Fibroblast of skin of scalp (primary cell): ENCODE measurements at places on chromosomes 4 and X.

- peak; percentile 63 for DNase-seq
These were observed 215.9 kb upstream of the GIMD1 start for GRCh38 chr4:106584337-106584989.

- no peak for DNase-seq
These were observed 3.8 kb downstream of the NAT8L start for GRCh38 chr4:2062808-2063524.

- DNase-seq, result no peak
These were observed 82.0 kb upstream of the PITX2 start for GRCh38 chr4:110704748-110705439.

GRCh38 chrX:15567886-15568616, 32.7 kb downstream of the ACE2 start:
- DNase-seq, result no peak

DNA sequence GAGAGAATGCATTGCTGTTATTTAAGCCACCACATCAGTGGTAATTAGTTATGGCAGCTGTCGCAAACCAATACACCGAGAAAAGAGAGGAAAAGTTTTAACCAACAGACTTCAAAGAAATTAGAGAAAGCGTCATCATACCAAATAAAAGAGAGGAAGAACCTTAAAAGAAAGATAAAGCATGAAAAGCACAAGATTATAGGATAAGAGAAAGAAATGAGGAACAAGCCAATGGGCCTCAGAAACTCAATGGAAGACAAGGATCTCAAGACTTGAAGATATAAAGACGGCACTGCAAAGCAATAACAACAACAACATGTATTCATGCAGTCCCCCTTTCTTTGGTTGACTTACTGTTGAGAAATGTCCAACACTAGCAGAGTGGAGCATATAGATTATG, 22.8 kb upstream of the ASMTL start:
- no peak for DNase-seq

GRCh38 chrX:96776966-96777365, 92.3 kb downstream of the DIAPH2 start:
- DNase-seq, result peak; percentile 20

GRCh38 chr4:3315566-3315965, 22.7 kb downstream of the RGS12 start:
- no peak for DNase-seq

GRCh38 chrX:134931550-134931949, 59.2 kb upstream of the SMIM10 start:
- no peak for DNase-seq

GRCh38 chr4:147821555-147821954, 89.7 kb downstream of the ARHGAP10 start:
- no peak for DNase-seq

- no peak for DNase-seq
These were observed 392.0 kb upstream of the INTU start for GRCh38 chr4:127240764-127241105.

- peak; percentile 89 for DNase-seq
These were observed 362.4 kb downstream of the PPP3CA start for GRCh38 chr4:100984901-100985300.

- DNase-seq, result no peak
These were observed 7.4 kb downstream of the PPP2R2C start for GRCh38 chr4:6464842-6465588.

- no peak for DNase-seq
These were observed 10.4 kb upstream of the SPIN4 start for GRCh38 chrX:63361494-63361893.

GRCh38 chrX:71809886-71810285, 46.7 kb downstream of the CXorf49B start:
- DNase-seq, result no peak

GRCh38 chr4:150305995-150306394, 227.8 kb downstream of the DCLK2 start:
- peak; percentile 80 for DNase-seq

GRCh38 chr4:4735870-4736269, 123.6 kb upstream of the MSX1 start:
- no peak for DNase-seq

DNA sequence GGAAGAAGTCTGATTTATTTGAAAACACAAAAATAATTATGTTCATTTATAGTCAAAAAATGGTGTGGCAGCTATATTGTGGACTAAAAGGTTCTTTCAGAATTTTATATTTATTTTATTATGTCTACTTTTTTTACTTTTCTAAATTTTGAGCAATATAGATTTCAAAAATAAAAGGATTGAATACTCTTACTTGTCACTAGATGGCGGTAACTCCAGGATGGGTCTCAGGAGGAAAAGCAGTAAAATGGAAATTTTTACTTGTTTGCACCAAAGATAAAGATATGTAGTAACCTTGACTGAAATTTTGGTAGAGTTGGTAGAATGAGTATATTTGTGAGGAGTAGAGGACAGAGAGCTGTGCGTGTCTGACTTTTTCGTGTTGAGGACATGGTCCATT, 14.5 kb upstream of the DACH2 start:
- no peak for DNase-seq

DNA sequence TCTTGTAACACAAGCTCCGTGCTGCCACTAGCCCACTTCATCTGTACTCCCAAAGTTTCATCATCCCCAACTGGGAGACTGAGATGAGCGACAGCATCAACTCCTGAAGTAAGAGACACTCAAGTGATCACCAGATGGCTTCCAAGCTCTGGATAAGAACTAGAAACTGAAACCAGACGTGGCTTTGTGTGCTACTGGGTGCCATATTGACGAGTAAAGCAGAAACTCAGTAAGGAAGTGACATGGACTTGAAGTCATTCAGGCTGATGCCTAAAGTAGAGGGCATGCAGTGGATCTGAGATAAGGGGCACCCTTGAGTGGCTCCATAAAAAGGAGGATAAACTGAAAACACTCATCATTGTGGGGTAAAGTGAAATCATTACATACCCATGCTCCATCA, 72.4 kb downstream of the PCYT1B start:
- no peak for DNase-seq
